ENCODE measurements at places on chromosomes 13 and 19. TPM values are rescaled to one million over a fixed set of nuclear protein-coding genes. Genes with fewer than 3 reads are reported as not detected.

GRCh38 chr13:113923376-113924063 lies 50.4 kb downstream of the C13orf46 start:
- H3K4me3 ChIP-seq = no peak overlapping the region
- H3K4me1 ChIP-seq = peaks cover 17% of the 10 kb centered on the region
- DNase-seq = peak; percentile 28
- H3K27ac ChIP-seq = no peak overlapping the region
- H3K27me3 ChIP-seq = peaks cover 8% of the 10 kb centered on the region
- no peaks in the 10 kb centered on the region for H3K36me3 ChIP-seq

DNA sequence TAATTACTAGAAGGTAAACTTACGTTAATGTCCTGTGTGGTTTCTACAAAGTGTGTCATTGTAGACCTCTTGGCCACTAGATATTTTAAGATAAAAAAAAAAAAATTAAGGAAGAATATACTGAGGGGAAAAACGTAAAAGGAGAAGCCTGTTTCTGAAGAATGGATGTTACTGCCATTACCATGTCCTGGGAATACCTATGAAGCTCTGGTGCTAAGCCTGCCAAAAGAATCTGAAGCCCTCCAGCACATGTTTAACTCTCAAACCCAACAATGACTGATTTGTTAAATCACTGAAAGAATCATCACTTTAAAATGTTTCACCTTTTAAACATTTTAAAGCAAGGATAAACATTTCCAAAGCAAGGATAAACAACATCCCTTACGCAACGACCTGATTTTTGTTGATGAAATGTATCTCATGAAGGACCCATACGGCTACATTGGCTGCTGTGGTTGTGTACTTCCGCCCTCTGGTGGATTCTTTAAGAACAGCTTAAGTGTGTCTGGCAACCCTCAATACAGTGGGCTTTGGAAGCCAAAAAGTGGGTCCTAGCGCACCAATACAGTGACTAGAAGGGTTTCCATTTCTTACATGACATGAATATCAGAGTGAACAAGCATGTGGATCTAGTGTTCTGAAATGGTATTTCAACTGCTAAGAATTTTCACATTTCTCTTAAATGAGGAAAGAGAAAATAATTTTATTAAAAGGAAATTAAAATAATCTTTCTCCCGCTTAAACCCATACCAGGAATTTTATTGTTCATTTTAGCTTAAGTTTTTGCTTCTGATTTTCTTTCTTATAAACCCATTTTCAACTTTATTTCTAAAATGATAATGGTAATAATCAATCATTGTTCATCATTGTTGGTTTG lies 74.5 kb upstream of the RAP2A start:
- DNase-seq = no peak
- no peak overlapping the region for H3K4me3 ChIP-seq
- no peak overlapping the region for H3K27ac ChIP-seq
- H3K36me3 ChIP-seq = no peaks in the 10 kb centered on the region
- peaks cover 7% of the 10 kb centered on the region for H3K4me1 ChIP-seq
- H3K27me3 ChIP-seq = no peaks in the 10 kb centered on the region

GRCh38 chr13:99150575-99151361 lies 49.9 kb upstream of the UBAC2 start:
- no peaks in the 10 kb centered on the region for H3K36me3 ChIP-seq
- no peak overlapping the region for H3K27ac ChIP-seq
- H3K27me3 ChIP-seq = peaks cover 82% of the 10 kb centered on the region
- no peak overlapping the region for H3K4me3 ChIP-seq
- no peak for DNase-seq

- no peaks in the 10 kb centered on the region for H3K4me1 ChIP-seq
- H3K4me3 ChIP-seq = no peak overlapping the region
- H3K27me3 ChIP-seq = no peaks in the 10 kb centered on the region
- peaks cover 8% of the 10 kb centered on the region for H3K36me3 ChIP-seq
- no peak overlapping the region for H3K27ac ChIP-seq
Observed at GRCh38 chr13:52141299-52141698, 12.4 kb upstream of the NEK5 start.

Gene ILF3
- polyA plus RNA-seq = 82.9 TPM

- H3K4me1 ChIP-seq = no peaks in the 10 kb centered on the region
- H3K4me3 ChIP-seq = no peak overlapping the region
- no peaks in the 10 kb centered on the region for H3K36me3 ChIP-seq
- no peak overlapping the region for H3K27ac ChIP-seq
Observed at GRCh38 chr19:56245121-56245740, 27.3 kb upstream of the EDDM13 start.

Gene ZNF737
- polyA plus RNA-seq = 3.2 TPM

GRCh38 chr19:44747739-44748425 lies 626 bp upstream of the BCL3 start:
- peak overlapping the region; percentile 96 for H3K27ac ChIP-seq
- no peaks in the 10 kb centered on the region for H3K27me3 ChIP-seq
- DNase-seq = peak; percentile 91
- peaks cover 29% of the 10 kb centered on the region for H3K36me3 ChIP-seq
- H3K4me1 ChIP-seq = peaks cover 94% of the 10 kb centered on the region

DNA sequence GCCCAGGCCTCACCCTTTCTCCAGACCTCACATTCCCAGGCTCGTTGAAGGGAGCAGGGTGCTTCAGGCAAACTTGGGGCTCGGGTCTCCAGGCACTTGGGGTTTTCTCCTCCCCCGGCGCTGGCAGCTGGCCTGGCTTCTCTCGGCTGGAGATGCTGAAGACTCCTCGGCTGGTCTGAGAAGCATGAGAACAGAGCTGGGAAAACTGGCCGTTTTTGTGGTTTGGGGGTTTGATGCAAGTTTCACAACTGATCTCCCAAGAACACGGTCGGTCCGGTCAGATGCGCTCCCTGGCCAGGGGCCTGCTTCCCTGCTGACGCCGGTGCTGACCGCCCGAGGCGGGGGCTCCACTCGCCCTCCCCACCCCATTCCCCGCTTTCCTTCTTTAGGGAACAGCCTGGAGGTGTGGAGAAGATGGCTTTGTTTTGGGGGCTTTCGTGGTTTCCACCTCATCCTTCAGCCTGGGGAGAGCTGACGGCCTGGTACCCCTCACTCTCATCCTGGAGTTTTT lies 35.3 kb downstream of the CEBPA start:
- peak; percentile 74 for DNase-seq
- H3K27ac ChIP-seq = no peak overlapping the region
- no peaks in the 10 kb centered on the region for H3K36me3 ChIP-seq
- no peak overlapping the region for H3K4me3 ChIP-seq
- no peaks in the 10 kb centered on the region for H3K4me1 ChIP-seq

GRCh38 chr13:40464337-40465014 lies 202.0 kb downstream of the FOXO1 start:
- no peak for DNase-seq
- no peak overlapping the region for H3K4me3 ChIP-seq
- no peaks in the 10 kb centered on the region for H3K36me3 ChIP-seq
- peaks cover 6% of the 10 kb centered on the region for H3K4me1 ChIP-seq
- H3K27me3 ChIP-seq = no peaks in the 10 kb centered on the region

Gene SOX1
- polyA plus RNA-seq = not detected

DNA sequence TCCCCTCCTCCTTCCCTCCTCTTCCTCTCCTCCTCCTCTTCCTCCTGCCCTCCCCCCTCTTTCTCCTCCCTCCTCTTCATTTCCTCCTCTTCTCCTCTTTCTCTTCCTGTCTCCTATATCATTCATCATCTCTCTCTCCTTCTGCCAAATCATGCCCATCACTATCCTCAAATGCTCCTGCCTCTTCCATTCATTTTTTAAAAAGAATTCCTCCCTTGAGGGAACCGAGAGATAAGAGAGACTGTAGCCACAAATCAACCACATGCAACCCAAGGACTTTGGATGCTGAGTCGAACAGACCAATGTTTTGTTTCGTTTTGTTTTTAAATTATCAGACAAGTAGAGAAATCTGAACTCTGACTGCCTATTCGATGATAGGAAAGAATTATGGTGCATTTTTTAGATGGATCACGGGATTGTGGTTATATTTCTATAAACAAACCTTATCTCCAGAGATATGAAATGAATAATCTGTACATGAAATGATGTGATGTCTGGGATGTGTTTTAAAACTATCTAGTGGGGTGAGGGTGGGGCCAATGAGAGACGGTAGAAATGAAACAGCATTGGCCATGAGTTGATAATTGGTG lies 9.5 kb upstream of the ZNF541 start:
- H3K27ac ChIP-seq = no peak overlapping the region
- DNase-seq = no peak
- no peak overlapping the region for H3K4me3 ChIP-seq
- H3K27me3 ChIP-seq = no peaks in the 10 kb centered on the region
- no peaks in the 10 kb centered on the region for H3K36me3 ChIP-seq

DNA sequence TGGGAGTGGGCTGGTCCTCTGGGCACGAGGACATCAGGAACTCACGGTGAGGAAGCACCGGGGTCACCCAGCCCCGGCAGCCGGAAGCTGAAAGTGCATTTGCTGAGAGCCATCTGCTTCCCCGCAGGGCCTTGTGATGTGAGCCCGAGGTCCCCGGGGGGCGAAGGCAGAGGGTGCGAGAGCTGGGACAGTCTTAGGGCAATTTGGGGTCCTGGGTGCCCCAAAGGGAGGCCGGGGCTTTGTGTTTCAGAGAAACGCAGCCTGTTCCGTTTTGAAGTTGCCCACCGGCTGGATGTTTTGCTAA lies 4.8 kb downstream of the F2RL3 start:
- peak; percentile 90 for DNase-seq
- H3K27ac ChIP-seq = peak overlapping the region; percentile 59
- peak overlapping the region; percentile 17 for H3K4me3 ChIP-seq
- peaks cover 14% of the 10 kb centered on the region for H3K27me3 ChIP-seq

DNA sequence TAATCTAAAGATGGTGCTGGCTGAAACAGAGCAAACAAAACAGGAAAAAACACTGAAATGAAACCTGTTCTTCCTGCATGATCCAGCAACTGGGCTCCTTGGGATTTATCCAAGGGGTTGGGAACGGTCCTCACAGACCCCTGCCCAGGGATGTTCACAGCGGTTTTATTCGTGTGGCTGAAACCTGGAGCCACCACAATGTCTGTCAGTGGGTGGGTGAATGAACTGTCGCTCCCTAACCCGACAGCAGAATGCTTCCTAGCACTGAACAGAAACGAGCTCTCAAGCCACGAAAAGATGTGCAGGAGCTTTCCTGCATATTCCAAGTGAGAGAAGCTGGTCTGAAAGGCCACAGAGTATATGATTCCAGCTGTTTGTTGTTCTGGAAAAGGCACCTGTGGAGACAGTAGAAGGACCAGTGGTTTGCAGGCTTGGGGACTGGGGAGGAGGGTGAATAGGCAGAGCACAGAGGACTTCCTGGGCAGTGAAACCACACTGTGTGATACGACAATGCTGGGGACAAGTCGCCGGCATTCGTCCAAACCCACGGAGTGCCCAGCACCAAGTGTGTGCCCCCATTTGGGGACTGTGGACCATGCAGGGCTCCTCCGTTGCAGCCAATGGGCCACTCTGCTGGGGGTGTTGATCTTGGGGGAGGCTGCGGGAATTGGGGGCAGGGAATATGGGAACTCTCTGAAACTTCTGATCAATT lies 73.9 kb downstream of the TEX29 start:
- no peak overlapping the region for H3K27ac ChIP-seq
- H3K36me3 ChIP-seq = no peaks in the 10 kb centered on the region
- peak; percentile 61 for DNase-seq
- peaks cover 4% of the 10 kb centered on the region for H3K27me3 ChIP-seq
- no peak overlapping the region for H3K4me3 ChIP-seq

DNA sequence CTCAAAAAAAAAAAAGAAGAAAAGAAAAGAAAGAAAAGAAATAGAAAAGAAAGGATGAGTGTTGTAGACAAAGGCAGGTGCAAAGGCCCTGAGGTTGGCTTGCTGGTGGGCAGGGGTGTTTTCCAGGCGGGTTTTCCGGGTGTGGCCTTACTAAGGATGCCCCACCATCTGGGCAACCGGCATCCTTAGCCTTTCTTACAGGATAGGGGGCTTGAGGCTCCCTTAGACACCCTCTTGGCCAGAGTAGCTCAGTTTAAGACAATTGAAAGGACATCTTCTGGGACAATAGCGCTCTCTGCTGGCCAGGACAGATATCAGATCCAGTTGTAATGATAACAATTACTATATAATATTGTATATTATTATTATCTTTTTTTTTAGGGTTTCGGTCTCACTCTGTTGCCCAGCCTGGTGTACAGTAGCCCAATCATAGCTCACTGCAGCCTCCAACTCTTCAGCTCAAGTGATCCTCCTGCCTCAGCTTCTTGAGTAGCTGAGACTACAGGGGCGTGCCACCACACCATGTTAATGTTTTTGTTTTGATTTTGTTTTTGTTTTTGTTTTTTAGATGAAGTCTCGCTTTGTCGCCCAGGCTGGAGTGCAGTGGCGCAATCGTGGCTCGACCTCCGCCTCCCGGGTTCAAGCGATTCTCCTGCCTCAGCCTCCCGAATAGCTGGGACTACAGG lies 1.4 kb upstream of the QTRT1 start:
- no peak overlapping the region for H3K27ac ChIP-seq
- peaks cover 37% of the 10 kb centered on the region for H3K4me1 ChIP-seq
- no peak overlapping the region for H3K4me3 ChIP-seq
- DNase-seq = no peak
- H3K27me3 ChIP-seq = no peaks in the 10 kb centered on the region

Gene FLT3
- 1.0 TPM for polyA plus RNA-seq

GRCh38 chr19:51200071-51200666 lies 24.7 kb upstream of the CD33 start:
- no peak for DNase-seq
- H3K27me3 ChIP-seq = no peaks in the 10 kb centered on the region
- no peak overlapping the region for H3K4me3 ChIP-seq
- no peak overlapping the region for H3K27ac ChIP-seq
- no peaks in the 10 kb centered on the region for H3K4me1 ChIP-seq

- DNase-seq = no peak
- H3K27ac ChIP-seq = no peak overlapping the region
- H3K4me1 ChIP-seq = no peaks in the 10 kb centered on the region
- peaks cover 70% of the 10 kb centered on the region for H3K36me3 ChIP-seq
Observed at GRCh38 chr13:45500492-45501174, 35.9 kb downstream of the COG3 start.

GRCh38 chr19:56595548-56595899 lies 422 bp downstream of the ZNF71 start:
- no peaks in the 10 kb centered on the region for H3K36me3 ChIP-seq
- H3K4me3 ChIP-seq = peak overlapping the region; percentile 85
- no peak for DNase-seq
- H3K4me1 ChIP-seq = peaks cover 25% of the 10 kb centered on the region
- no peaks in the 10 kb centered on the region for H3K27me3 ChIP-seq

DNA sequence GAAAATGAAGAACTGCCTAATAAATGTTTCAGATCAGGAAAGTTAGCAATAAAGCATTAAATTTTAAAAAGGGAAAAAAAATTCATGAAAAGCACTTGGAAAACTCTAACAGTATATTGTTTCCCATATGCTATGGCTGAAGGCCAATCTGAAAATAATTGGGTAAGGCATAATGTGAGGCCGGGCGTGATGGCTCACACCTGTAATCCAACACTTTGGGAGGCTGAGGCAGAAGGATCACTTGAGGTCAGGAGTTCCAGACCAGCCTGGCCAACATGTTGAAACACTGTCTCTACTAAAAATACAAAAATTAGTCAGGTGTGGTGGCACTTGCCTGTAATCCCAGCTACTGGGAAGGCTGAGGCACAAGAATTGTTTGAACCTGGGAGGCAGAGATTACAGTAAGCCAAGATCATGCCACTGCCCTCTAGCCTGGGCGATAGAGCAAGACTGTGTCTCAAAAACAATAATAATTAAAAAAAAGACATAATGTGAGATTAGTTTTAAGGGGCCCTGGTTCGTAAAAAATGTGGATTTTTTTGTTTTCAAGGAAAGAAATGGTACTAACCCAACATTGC lies 15.2 kb downstream of the INTS6 start:
- DNase-seq = no peak
- H3K36me3 ChIP-seq = no peaks in the 10 kb centered on the region
- no peaks in the 10 kb centered on the region for H3K27me3 ChIP-seq
- H3K27ac ChIP-seq = no peak overlapping the region
- H3K4me3 ChIP-seq = no peak overlapping the region

- H3K27ac ChIP-seq = peak overlapping the region; percentile 65
- peaks cover 92% of the 10 kb centered on the region for H3K36me3 ChIP-seq
- no peaks in the 10 kb centered on the region for H3K27me3 ChIP-seq
- H3K4me1 ChIP-seq = peaks cover 5% of the 10 kb centered on the region
Observed at GRCh38 chr19:17171874-17172273, 43.3 kb upstream of the USE1 start.

Measured in spleen (tissue), 13 donors.